Breast epithelium (tissue), 4 donors: ENCODE measurements at places on chromosomes 2 and 18. TPM values are rescaled to one million over a fixed set of nuclear protein-coding genes. Genes with fewer than 3 reads are reported as not detected.

- DNase-seq: no peak
Measured at GRCh38 chr2:159228081-159228581, 58.4 kb downstream of the WDSUB1 start.

Gene TBR1
- total RNA-seq: 0.64 TPM

Gene MYO3B
- total RNA-seq: 0.15 TPM

DNA sequence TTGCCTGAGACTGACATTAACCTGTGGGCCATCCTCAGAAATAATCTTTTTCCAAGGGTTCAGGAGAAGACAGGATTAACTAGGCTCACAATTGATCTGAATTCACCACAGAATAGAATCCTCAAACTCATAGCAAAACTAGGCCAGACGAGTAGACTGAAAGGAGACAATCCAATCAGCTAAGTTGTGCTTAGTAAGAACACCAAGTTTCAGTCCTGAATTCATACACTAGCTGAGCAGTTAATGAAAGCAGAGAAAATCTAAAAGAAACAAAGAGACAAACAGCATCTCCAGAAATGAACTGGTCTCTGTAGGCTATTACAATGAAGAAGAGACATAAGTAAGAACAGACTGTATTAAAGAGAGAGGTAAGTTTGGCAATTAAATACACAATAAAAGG is 89.5 kb downstream of the GORASP2 start:
- no peak for DNase-seq

Gene CYP26B1
- 3.9 TPM for total RNA-seq

DNA sequence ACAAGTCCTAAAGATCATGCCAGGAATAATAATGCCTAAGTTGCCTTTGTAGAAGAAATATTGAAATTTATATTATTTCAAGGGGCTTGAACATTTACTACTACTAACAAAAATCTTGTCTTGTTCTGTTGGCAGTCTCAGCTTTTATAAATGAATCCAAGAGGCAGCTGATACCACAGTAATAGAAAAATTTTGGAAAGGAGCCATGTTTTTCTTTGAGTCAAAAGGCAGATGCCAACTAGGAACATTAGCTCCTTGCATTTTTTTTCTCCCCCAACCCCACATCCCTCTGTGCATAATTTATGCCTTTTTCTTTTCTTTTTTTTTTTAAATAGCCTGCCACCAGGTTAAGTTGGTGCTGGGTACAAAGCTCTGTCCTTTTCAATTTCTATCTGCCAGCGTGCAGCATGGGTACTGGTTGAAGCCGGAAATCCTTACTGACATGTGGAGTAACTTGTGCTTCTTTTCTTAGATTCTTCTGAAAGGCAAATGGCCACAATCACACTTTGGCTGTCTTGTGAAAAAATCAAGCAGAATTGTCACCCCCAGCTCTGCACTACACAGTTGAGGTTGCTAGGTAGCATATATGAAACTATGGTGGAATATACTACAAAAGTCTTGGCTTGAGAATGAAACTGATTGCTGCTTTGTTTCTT is 98.8 kb downstream of the RHBDD1 start:
- DNase-seq: no peak

GRCh38 chr2:98866033-98866432 is 70.0 kb downstream of the CRACDL start:
- no peak for DNase-seq

- no peak for DNase-seq
Measured at GRCh38 chr18:57466307-57466706, 31.1 kb downstream of the ONECUT2 start.

DNA sequence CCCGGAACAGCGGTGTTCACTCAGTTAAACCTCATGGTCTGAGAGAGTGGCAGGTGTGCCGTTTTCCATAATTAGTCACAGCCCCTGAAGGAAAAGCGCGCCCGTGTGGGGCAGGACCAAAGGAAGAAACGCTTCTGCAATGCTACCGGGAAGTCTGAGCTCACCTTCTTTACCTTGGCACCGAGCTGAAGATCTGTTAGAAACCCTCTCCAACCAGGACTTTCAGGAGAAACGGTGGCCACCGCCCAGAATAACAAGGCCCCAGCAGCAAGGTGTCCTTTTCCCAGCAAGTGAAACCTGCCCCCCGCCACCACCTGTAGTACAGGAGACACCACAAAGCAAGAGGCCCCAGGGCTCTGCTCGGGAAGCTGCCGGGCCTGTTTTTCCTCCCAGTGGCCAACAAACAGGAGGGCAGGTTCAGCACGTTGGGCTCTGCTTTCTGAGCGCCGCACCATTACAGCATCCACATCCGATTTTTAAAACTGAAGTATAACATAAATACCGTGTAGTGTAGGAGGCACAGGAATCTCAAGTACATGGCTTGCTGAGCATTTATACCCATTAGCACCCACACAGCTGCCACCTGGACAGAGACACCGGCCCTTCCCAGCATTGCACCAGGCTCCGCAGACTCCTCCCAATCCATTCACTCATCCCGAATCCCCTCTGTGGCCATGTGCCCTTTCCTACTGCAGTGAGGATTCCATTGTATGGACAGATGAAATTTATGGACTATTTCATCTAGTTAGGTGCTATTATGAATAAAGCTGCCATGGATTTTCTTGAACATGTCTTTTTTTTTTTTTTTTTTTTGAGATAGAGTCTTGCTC is 121.8 kb upstream of the RIOK3 start:
- peak; percentile 87 for DNase-seq

- no peak for DNase-seq
Measured at GRCh38 chr18:80254971-80255500, 7.7 kb upstream of the PARD6G start.

Gene PSTPIP2
- 22.2 TPM for total RNA-seq

DNA sequence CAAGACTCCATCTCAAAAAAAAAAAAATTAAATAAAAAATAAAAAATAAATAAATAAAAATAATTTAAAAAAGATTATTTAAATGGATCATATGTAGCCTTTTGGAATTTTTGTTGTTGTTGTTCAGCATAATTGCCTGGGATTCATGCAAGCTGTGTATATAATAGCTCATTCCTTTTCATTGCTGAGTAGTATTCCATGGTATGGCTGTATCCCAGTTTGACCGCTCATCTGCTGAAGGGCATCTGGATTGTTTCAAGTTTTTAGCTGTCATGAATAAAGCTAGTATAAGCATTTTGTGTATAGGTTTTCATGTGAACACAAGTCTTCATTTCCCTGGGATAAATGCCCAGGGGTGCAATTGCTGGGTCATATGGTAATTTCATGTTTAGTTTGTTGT is 6.4 kb upstream of the TANC1 start:
- no peak for DNase-seq

- no peak for DNase-seq
Measured at GRCh38 chr18:42229211-42230210, 274.5 kb downstream of the PIK3C3 start.

DNA sequence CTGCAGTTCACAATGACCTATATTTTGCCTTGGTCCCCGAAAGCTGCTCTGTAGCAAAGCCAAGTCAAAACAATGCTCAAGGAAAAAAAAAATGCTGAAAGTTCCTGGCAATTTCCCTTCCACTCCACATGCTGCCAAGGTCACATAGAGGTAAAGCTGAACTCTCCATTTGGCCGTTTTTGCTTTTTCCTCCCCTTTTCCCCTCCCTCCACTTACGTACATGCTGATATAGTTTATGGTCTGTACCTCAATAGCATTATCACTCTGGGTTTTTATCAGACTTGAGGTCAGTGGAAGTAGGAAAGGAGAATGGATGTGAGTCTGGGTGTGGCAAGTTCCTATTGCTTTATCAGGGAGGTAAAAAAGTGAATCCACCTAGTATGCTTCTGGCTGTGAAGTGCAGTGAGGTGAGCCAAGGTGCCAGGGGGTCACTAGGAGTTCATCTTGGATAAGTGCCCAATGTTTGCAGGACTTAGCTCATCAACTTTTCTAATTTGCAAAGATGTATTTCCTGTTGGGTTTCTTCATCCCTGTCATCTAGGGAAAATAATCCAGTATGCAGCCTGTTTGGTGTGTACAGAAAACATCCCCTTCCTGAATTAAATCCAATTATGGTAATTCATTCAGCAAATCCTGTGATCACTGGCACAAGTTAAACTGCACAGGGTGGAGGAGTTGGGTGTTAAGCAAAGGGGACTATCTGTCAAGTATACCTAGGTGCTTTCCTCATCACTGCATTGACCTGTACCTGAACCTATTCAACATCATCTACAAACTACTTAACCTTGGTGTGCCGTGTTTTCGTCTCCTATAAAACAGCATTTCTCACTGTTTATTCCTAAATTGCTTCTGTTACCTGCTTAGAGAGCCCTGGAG is 124.3 kb upstream of the CYP26B1 start:
- no peak for DNase-seq

Gene LTBP1
- total RNA-seq: 17.4 TPM

Gene LRRC30
- not detected for total RNA-seq

Gene CNGA3
- total RNA-seq: not detected

- DNase-seq: no peak
Measured at GRCh38 chr2:2926858-2927175, 450.8 kb downstream of the EIPR1 start.

DNA sequence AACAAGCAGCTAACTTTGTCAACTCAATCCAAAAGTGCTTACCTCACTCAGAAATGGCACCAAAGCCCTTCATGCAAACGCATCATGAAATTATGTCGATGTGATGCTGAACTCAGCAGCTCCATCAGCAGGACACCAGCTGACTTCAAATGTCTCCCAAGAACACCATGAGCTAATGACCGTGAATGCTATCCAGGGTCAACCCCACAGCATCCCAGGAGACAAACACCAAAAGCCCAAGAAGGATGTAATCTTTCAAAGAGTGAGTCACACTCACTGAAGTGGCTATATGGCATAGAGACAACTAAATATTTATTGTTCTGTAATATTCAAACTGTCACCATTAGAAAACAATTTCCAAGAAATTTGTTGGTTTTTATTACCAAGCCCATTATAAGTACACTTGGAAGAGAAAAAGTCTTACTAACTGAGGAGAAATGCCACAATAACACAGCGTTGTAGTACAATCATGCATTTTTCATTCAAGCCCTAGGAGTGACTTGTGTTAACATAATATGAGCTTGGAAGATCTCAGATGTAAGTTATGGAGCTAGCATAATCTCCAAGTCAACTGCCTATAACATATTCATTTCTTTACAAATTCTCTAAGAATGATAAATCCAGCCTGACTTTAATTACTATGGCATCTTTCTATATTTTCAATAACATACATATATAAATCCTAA is 165.0 kb upstream of the CCDC68 start:
- DNase-seq: no peak

GRCh38 chr18:71237641-71238040 is 948.8 kb downstream of the SOCS6 start:
- DNase-seq: no peak

- peak; percentile 23 for DNase-seq
Measured at GRCh38 chr2:159616286-159616701, at the start of gene BAZ2B. Gene BAZ2B (minus strand): TSS chr2:159616548. CDS start chr2:159478719, 137,829 bp downstream.
